ENCODE measurements at places on chromosomes 2 and 18. TPM values are rescaled to one million over a fixed set of nuclear protein-coding genes. Genes with fewer than 3 reads are reported as not detected.

Gene ANKRD53
- total RNA-seq, result 1.3 TPM

DNA sequence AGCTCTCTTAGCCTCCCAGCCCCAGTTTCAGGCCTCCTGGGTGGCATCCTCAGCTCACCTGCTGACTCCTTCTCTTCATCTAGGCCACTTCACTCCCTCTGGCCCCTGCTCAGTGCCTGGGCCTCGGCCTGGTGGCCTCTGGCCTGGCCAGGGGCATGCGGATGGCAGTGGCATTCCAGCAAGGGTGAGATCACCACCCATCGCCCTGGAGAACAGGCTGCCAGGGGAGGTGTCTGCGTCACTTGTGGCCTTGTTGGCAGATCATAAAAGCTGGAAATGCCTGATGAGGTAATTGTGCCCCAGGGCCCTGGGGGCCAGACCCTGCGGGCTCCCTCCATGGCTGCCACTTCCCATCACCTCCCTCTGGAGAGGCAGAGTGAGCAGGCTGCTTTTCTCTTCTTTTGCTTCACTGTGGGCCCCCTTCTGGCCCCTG, 72.5 kb upstream of the SMAD2 start:
- DNase-seq, result peak; percentile 34

GRCh38 chr18:13264091-13265007, 45.8 kb downstream of the LDLRAD4 start:
- no peak for DNase-seq

- no peak for DNase-seq
Measured at GRCh38 chr2:96241227-96241626, 24.6 kb downstream of the TMEM127 start.

GRCh38 chr18:34957119-34957863, 83.9 kb upstream of the MAPRE2 start:
- DNase-seq, result peak; percentile 27

Data from cardiac muscle cell (in vitro differentiated cells and primary cell).